ENCODE measurements at places on chromosomes 11 and 22.

DNA sequence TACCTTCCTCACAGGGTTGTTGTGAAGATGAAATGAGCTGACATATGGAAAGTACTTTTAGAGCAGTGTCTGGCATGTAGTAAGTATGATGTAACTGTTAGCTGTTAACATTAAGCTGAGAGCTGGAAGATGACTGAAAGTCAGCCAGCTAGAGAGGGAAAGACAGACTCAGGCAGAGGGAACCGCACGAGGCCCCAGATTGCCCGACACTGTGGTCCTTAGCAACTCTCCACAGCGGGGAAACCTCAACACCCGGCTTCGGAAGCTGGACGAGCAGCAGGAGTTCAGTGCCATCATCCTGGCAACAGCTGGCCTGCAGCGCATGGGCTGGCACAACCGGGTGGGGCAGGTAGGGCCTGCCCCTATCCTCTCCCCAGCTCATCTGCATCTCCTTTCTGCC lies 6.5 kb downstream of the HMBS start:
- no peak for DNase-seq

- DNase-seq: peak; percentile 27
These were observed 112.4 kb downstream of the LDLRAD3 start for GRCh38 chr11:36056160-36056751.

GRCh38 chr11:12680246-12680939 lies 6.2 kb downstream of the TEAD1 start:
- DNase-seq: peak; percentile 81

DNA sequence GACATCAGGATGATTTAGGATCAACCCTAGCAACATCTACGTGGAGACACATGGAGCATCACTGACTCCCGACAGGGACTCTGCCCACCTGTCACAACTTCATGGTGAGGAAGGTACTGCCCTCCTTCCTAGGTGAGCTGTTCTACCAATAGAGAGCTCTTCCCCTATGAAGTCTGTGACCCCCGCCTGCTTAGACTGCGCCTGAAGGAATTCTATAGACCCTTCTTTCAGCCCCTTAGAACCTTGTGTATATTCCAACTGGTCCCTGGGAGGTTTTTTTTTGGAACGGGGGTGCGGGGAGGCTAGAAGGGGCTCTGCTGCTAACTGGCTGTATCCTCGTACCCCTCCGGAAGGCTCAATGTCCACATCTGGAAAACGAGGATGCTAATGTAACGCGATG lies 566 bp downstream of the INTS4 start:
- no peak for DNase-seq

- no peak for DNase-seq
These were observed 669 bp upstream of the GAL3ST1 start for GRCh38 chr22:30574997-30575671.

DNA sequence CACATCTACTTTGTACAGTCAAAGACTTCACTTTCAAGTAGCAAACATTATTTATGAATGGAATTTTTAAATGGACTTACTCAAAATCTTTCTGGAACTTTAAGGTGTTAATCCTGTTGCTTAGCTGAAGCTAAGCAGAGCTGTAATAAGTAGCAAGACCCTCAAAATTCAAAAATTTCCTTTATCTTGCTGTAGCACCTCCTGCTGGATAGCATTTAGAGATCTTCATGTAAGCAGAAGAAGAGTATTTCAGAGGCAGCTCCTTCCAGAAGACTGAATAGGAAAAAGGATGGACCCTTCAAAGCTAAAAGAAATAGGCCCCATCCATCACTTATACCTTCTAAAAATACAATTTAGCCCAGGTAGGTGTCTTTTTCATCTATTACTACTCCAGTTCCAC lies 3.4 kb downstream of the PHF21A start:
- no peak for DNase-seq

DNA sequence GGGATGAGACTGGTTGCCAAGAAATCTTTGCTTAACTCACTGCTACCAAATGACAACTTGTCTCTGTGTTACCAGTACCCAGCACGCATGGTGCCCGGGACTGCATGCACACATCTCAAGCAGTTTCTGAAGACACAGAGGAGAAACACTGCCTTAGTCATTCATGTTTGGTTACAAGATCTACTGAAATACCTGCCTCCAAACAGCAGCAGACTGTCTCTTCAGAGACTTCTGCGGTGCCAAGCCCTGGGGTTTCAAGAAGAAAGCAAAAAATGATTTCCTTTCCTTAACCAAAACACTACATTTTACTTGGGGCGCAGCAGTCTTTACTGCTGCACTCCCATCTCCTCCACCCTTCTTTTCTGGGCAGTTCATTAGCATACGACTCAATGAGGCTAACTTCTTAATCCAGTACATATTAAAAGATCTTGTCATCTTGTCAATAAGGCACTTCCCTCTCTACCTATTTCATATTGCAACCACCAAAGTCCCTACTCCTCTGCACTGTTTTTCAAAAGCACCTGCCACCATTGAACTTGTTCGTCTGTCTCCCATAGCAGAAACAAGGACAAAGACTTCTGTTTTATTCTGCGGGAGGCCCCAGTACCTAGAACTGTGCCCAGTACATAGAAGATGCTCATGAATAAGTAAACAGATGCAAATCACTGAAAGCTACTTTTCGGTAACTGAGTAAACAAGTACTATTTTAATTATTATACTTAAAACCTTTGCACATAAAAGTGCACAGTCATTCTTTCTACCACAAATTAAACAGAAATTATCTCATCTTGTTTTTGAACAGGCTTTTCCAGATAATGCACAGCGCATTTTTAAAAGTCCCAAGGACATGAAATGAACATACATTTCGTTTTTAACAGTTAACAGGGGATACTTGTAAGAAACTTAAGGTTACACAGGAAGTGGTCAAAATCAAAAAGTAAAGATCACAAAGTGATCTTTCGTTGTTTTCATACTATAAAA lies 4.0 kb downstream of the NAP1L4 start:
- no peak for DNase-seq

DNA sequence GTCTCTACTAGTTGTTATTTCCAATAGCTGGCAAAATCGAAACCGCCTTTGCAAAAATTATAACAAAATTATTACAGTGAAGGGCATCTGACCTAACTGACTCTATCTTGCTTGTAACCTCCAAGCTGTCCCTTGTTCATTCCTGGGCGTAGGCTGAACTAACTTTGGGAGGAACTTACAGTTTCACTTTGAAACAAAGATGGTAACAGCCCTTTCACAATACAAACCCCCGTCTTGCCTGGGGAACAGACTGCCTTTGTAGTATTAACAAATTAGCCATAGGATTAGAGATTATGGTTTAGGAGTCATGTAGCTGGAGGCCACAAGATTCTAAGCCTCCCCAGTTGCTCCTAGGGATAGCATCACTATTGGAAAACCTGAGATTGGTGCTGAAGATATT lies 131.6 kb upstream of the HSD17B12 start:
- no peak for DNase-seq

DNA sequence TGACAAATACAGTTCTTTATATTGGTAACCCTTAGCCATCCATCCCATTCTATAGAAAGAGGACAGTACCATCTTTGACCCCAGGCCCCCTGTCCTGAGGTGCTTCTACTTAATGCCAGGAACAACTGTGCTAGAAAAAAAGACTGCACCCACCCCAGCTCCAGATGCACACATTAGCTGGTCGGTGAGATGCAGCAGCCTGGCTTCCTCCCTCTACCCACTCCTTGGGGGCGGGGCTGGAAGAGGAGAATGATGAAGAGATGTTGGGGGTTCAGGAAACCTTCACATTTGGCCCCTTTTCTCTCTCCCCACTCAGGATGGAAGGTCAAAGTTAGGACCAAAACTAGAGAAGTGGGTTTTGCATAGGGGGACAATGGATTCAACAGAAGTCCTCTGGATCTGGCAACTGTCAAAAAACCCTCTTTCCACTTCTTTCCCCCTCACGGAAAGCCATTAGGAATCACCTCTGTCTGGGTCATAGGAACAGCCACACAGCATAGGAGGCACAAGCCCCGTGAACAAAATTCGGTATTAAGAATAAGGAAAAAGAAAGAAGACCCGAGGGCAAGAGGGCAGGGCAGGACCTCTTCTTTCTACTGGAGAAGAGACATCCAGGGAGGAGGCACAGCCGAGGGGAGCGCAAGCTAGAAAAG lies 755 bp downstream of the NRIP3 start:
- no peak for DNase-seq

DNA sequence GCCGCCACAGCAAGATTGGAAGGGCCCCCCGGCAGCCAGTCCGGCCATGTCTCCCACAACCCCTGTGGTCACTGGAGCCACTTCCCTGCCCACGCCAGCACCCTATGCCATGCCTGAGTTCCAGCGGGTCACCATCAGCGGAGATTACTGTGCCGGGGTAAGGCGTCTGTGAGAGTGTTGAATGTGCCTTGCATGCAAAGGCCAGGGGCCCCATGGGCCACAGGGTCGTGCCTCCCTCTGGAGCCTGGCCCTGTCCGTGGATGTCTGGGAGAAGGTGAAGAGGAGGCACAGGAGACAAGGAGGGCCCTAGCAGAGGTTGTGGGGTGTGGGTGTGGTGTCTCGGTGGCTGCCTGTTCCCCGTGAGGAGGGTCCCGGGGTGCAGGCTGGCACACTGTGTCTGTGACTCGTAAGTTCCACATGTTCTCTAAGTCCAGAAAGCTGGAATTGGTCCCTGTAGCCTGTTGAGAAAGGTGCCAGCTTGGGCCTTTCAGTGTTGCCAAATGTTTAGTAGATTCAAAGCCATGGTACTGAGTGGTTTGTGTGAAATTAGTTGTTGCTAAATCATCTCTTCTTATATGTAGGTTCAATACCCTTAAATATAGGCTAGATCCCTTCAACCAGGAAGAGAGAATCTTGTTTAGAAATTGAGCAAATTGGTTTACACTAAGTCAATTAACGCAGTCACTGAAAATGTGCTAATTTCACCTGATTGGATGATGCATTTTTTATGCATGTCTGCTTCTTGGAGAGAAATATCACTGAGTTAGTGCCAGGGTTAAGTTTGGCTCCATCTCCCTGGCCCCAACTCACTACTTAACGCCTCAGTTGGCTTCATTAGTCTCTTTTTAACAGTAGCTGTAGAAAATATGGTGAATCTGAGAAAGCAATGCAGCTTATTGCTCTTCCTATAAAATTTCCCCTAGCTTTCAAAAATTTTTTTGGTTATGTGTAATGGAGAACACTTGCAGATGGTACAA lies 23.8 kb downstream of the AMPD3 start:
- DNase-seq: no peak

DNA sequence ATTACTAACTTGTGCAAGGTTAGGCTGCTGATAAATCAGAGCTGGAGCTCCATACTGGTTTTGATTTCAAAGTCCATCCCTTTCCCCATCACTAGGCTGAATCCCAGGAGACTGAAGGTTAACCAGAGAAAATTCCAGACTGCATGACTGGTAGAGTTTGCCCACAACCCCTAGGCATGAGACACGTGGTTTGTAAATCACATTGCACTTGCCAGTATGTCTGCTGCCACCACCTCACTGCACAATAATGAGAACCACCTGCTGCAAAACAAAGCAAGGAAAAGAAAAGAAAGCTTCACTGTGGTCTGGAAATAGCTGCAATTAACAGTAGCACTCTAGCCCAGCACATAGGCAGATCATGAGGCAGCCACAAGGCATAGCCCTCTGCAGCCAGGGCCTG lies 67.6 kb upstream of the NTM start:
- no peak for DNase-seq

DNA sequence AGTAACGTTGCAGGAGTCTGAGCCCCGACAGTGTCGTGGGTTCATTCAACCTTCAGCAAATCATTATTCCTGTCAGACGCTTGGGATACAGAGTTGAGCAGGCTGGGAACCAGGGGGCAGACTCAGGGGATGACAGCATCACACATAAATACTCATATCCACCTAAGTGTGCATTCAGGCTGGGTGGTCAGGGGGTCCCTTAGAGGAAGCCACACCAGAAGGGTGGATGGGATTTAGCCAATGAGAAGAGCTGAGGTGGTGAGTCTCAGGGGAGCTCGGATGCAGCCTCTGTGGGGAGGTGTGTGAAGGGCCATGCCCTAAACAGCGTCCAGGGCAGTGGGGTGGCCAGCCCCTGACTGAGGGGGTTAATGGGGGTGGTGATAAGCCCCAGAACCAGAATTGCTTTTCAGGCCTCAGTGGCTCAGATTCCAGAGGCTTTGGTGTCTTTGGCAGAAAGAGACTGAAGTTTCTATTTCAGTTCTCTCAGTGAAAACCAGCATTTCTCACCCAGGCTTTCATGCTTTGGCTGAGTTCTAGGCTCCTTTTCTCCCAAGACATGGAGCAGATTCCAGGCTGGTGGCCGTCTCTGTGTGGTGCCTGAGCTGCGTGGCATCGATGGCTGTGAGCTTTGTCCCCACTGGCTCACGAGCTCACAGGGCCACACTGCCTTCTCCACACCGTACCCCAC lies 83.9 kb upstream of the CLDN5 start:
- DNase-seq: no peak

- no peak for DNase-seq
These were observed 61.9 kb downstream of the TSPAN18 start for GRCh38 chr11:44788536-44789261.
